A549 treated with GW870086 at 1 μM for 4 hours (cell line): ENCODE measurements at places on chromosomes 2 and 18. TPM values are rescaled to one million over a fixed set of nuclear protein-coding genes. Genes with fewer than 3 reads are reported as not detected.

The DSC1 gene
- total RNA-seq, result not detected in 5 replicates

The DSG1 gene
- not detected in 5 replicates for total RNA-seq

The LMAN1 gene
- total RNA-seq, result 21.9 to 40.5 TPM (median 32.9 TPM) in 5 replicates

The ONECUT2 gene
- 0.25 to 0.61 TPM (median 0.34 TPM) in 5 replicates for total RNA-seq

The INPP4A gene
- total RNA-seq, result 6.4 to 10.7 TPM (median 9.2 TPM) in 5 replicates

The KCTD1 gene
- total RNA-seq, result 32.4 to 37.9 TPM (median 36.9 TPM) in 5 replicates

The SNED1 gene
- 0.79 to 2.5 TPM (median 1.2 TPM) in 5 replicates for total RNA-seq
